Myometrial cell (primary cell): ENCODE measurements at places on chromosomes 4 and X. TPM values are rescaled to one million over a fixed set of nuclear protein-coding genes. Genes with fewer than 3 reads are reported as not detected.

Gene ZNF718
- total RNA-seq: 0.86 and 3.4 TPM in 2 replicates

Gene GPRASP2
- total RNA-seq: 10.7 and 24.6 TPM in 2 replicates

Gene CXCL6
- 0.58 and 4.6 TPM in 2 replicates for total RNA-seq

Gene PSAPL1
- not detected in 2 replicates for total RNA-seq

Gene FRAS1
- 1.2 and 3.2 TPM in 2 replicates for total RNA-seq

Gene MPC1L
- not detected in 2 replicates for total RNA-seq

Gene RGS12
- total RNA-seq: 6.1 and 8.2 TPM in 2 replicates

Gene TRIM75
- not detected in 2 replicates for total RNA-seq

Gene IDUA
- 2.3 and 5.8 TPM in 2 replicates for total RNA-seq
